Activated CD4-positive, CD25-positive, alpha-beta regulatory T cell treated with anti-CD3 and anti-CD28 coated beads, Interleukin-2, amount 50 U/mL, for 16 hours (primary cell): ENCODE measurements at places on chromosomes 1 and 21.

DNA sequence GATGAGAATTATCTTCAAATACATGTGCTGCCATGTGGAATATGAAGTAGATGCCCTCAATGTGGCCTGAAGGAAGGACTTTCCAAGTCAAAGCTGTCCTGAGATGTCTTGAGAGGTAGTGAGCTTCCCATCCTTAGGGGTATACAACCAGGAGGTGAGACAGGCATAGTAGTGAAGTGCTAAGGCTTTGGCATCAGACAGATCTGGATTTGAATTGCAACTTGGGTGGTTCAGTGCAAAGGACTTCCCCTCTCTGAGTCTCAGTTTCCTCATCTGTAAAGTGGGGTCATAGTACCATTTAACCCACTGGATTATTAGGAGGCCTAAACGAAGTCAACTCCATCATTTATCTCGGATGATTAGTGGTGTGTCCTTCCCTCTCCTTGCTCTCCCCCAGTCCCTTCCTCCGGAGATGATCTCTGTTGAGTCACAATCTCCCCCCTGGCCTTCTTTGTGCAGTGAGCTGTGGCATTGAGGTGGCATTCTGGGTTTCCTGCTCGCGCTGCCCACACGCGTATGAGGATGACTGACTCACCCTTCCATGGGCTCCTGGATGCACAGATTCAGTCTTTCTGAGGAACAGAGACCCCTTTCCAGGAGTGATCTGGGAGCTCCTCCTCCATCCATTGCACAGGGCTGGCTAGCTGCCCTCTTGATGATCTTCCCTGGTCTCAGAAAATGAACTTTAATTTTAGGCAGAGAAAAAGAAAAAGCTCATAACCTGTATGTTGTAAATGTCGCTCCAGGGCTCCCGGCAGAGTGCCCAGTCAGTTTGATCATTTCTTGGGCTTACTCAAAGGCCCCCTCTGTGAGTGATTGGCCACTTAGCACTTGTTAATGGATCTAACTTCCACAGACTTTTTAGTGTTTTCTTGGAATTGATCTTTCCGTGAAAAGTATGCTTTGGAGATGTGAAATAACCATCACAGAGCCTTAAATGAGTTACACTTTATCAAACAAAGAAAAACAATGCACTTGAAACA, 354.6 kb downstream of the PTPRU start:
- DNase-seq: no peak

- no peak for DNase-seq
Measured at GRCh38 chr1:103333141-103333540, 192.4 kb upstream of the RNPC3 start.

- no peak for DNase-seq
Measured at GRCh38 chr1:29801561-29801973, 565.2 kb downstream of the PTPRU start.

DNA sequence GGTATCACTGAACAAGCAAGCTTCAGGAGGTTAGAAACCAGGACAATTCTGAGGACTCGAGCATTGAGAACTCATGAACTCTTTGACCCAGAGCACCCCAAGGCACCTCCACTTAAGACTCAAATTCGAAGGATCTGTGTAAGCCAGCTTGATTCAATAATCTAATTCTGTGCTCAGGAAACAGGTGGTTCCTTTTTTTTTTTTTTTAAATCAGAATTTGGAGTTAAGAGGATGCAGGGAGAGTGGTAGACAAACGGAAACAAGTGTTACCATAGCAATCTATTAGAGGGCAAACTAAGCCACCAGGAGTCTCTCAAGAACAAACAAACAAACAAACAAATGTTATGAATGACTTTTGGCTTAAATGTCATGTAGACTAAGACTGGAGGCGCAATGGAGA, 53.8 kb upstream of the DPH5 start:
- DNase-seq: no peak

DNA sequence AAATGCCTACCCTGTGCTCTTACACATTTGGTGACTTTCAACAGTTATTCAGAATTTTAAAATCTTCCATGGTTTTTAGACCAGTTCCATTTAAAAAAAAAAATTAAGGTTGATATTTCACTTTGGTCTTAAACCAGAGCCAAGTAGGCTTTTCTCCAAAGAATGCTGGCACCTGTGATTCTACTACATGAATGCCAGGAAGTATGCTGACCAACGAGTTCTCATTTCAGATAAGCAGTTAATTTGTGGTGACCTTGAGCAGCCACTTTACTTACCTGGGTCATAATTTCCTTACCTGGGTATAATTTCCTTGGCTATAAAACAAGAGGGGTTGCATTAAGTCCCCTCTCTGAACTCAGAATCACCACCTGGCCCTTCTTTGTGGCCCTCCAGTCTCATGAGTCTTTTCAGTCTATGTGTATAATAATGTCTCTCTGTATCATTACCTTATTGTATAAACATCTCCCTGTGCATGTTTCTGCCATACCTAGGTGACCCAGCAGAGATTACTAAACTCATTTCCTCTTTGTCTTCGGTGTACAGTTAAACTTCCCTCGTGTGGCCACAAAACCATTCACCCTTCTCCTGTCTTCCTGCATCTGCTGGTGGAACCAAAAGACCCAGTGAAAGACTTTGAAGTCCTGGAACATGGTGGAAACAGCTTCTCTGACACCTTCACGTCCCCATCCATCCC, 139.1 kb upstream of the DPT start:
- no peak for DNase-seq

GRCh38 chr1:180295999-180296398, 65.9 kb downstream of the LHX4 start:
- no peak for DNase-seq

DNA sequence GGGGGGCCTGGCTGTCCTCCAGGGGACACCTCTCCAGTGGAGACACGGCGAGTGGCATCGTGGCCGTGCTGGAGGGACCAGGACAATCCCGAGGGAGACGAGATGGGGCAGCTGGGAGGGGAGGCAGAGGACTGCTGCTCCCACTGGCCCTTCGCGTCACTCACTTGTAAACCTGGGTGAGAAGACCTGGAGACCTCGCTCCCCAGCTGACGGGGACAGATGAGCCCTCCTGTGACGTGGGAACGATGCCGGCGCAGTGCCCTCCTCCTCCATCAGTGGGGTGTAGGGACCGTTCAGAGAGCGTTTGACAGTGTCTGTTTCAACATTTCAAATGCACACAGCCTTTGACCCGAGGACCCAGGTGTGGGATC, 4.6 kb downstream of the SPATC1L start:
- no peak for DNase-seq

GRCh38 chr1:173191011-173191705, 16.0 kb downstream of the TNFSF4 start:
- no peak for DNase-seq

DNA sequence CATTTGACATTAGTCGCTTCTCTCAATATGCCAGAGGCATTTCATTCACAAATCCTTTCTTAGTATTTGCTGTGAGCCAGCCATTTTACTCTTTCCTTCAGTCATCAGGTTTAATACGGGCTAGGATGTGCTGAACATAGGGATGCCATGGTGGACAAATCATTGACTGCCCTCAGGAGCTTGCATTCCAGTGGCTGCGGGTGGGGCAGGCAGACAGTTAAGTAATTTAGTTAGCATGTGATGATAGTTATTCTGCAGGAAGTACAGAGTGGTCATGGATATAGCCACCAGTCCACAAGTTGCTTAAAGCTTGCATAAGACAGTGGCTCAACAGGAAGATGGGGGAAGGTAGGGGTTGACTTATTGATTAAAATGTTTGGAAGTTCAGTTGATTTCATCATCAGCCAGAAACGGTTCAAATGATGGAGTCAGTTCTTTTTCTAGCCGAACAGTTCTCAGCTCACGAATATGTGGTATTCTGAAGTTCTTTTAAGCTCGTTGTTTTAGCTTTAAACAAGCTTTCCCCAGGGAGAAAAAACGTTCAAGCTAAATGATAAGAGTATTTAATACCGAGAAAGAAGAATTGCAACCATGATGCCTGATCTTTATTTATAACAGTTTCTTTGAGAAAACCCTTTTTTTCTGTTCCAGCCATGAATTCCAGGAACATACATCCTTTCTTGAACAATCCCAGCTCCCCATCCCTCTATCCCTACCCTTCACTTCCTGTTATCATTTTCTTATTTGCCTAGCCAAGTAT, 1.4 kb downstream of the SLC22A15 start:
- no peak for DNase-seq

- no peak for DNase-seq
Measured at GRCh38 chr1:234141006-234141405, 232.2 kb upstream of the COA6 start.

DNA sequence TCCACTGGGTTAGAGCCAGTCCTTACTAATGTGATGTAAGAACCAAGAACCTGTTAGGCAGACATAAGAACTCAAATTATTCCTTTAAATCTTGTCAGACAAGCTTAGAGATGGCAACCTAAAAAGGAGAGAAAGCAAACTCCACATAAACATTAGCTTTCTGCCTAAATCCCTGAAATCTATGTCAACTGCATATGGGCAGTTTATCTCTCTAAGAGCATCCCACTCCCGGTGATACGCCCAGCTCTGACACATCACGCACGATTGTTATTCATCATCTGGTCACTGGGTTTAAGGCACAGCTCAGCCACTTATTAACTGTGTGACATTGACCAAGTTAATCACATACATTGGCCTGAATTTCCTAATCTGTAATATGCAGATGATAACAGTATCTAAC, 323.7 kb downstream of the HHIPL2 start:
- DNase-seq: no peak

- no peak for DNase-seq
Measured at GRCh38 chr1:207404849-207405525, 49.1 kb upstream of the CR2 start.

DNA sequence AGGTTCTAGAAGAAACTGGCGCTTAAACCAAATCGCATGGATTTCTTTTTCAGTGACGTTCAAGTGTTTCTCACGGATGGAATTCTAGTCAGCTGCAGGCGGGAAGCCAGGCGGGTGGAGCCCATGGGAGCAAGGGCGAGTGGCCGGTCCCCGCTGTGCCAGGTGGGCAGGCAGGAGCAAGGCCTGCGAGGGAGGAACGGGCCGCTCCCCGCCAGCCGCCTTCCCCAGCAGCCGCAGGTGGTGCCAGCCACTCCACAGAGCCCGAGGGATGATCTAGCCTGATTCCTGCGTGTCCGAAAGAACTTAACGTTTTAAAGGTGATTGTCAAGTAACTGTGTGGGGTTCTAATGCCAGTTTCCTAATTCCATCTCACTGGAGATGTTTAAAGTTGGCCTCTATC, 9.1 kb downstream of the PEX10 start:
- no peak for DNase-seq

GRCh38 chr1:15749399-15750291, 7.3 kb downstream of the TMEM82 start:
- no peak for DNase-seq

- no peak for DNase-seq
Measured at GRCh38 chr1:84998642-84999280, 1.8 kb upstream of the MCOLN2 start.

- no peak for DNase-seq
Measured at GRCh38 chr21:34669149-34669879, 520 bp downstream of the CLIC6 start.

GRCh38 chr1:11980676-11980972, 380 bp downstream of the MFN2 start:
- no peak for DNase-seq

GRCh38 chr21:35637431-35637830, 422.9 kb downstream of the SETD4 start:
- no peak for DNase-seq

- peak; percentile 28 for DNase-seq
Measured at GRCh38 chr1:20574686-20575540, 14.0 kb upstream of the CDA start.

- DNase-seq: no peak
Measured at GRCh38 chr1:55893155-55893554, 678.0 kb upstream of the USP24 start.

DNA sequence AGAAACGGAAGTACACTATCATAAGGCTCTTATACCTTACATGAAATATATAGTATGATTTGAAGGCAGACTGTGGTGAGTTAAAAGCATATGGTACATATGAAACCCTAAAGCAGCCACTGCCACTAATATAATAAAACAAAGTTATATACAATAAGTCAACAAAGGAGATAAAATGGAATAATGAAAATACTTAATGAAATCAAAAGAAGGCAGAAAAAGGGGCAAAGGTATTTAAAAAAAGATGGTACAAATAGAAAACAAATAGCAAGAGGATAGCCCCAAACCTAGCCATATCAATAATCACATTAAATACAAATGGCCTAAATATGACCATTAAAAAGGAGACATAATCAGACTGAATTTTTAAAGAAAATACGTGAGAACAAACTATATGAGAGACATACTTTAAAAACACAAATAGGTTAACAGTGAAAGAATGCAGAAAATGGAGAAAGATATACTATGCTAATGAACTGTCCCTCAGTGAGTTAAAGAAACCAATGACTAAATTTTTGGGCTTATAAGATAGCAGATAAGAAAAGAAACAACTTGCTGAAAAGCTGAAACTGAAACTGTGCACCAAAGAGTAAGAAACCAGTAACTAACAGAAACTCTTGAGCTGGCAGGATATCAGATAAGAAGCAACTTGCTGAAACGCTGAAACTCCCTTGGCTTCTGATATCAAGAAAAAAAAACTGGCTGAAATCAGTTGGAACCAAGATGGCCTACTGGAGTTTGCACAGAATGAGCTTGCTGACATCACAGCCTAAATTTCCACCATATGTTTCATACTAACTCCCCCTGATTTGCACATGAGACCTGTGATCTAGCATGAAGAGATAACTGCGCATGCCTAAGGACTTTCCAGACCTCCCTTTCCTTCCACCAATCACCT, 44.3 kb upstream of the IL10 start:
- DNase-seq: no peak

GRCh38 chr1:55584526-55585401, 369.6 kb upstream of the USP24 start:
- no peak for DNase-seq

DNA sequence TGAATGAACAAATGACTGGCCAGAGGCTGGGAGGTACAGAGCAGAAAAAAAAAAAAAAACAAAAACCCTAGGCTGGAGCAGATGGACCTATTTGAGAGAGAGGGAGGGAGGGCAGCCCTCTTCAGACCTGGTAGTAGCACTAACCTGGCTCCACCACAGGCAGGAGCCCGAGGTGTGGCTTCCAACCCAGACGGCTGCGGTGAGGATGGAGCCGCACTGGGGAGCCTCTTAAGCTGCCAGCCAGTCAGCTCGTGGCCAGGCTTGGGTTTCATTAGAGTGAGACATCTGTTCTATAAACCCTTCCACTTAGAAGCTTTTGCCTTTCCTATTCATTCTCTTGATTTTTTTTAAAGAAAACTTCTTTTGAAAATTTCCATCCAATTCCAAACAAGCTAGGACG, 16.8 kb downstream of the LGR6 start:
- no peak for DNase-seq
